Stimulated activated CD8-positive, alpha-beta memory T cell treated with anti-CD3 and anti-CD28 coated beads, Interleukin-7, amount 100 ng/mL, for 4 hours (primary cell): ENCODE measurements at places on chromosomes 3 and 15.

DNA sequence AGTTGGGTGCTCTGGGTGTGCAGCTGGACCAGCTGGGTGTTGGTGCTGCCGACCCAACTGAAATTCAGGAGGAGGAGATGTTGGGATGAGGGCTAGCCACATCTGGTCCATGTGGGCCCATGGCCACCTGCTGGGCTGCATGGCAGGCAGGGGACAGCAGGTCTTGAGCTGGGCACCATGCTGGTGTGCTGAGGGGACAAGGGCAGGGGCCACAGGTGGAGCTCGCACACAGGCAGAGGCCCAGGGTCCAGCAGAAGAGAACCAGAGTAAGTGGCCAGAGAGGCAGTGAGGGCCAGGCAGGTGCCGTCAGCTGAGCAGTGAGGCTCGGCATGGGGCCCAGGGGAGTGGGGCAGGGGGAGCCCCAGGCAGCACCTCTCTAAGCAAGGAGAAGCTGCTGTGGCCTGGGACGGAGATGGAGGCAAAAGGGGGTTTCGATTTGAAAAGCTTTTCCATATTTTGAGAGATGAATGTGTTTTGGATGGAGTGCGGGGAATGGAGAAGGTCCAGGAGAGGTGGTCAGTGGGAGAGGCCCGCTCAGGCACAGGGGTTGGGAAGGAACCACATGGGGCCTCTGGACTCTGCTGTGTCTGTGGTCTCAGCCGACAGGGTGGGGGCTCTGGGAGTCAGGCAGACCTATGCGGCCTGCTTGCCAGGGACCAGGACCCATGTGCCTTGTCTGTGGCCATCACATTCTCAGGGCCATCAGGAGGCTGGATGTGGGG, 30.5 kb upstream of the PLXNA1 start:
- no peak for DNase-seq

- DNase-seq, result no peak
Measured at GRCh38 chr15:101267320-101268104, 9.8 kb downstream of the SELENOS start.

DNA sequence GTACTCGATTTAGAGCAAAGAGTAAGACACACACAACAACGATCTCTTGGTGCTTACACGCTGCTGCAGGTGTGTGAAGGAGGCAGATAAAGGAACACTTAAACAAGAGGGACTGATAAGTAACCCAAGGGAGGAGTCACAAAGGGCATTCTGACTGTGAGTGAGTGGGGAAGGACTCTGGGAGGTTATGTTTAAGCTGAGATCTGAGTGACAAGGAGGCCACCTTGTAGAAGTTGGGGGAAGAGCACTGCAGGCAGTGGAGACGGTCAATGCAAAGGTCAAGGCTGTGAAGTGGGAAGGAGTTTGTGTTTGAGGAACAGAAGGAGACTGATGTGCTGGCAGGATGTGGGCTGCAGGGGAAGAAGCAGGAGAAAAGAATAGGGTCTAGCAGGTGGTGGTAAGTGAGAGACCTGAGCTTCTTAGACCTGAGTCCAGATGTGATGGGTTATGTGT, 63.1 kb downstream of the LPP start:
- no peak for DNase-seq

GRCh38 chr15:57861815-57862586, 155.5 kb downstream of the POLR2M start:
- DNase-seq, result no peak

DNA sequence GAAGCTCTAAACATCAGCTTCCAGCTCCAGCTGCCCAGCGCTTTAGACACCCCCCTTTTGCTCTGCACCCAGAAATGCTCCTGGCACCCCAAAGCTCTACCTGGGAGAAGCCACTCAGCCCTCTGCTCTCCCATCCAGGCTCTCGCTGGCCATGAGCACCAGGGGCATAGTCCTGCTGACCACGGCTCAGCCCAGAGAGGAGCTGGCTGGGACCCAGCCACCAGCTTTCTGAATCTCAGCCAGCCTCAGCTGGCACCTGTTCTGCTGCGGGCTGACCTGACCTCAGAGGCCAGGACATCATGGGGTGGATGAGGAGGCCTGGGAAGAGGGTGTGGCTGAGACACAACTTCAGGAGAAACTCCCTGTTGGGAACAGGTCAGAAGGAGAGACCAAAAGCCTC, 8.6 kb downstream of the NTRK3 start:
- DNase-seq, result no peak
